ENCODE measurements at places on chromosomes 5 and 9.

DNA sequence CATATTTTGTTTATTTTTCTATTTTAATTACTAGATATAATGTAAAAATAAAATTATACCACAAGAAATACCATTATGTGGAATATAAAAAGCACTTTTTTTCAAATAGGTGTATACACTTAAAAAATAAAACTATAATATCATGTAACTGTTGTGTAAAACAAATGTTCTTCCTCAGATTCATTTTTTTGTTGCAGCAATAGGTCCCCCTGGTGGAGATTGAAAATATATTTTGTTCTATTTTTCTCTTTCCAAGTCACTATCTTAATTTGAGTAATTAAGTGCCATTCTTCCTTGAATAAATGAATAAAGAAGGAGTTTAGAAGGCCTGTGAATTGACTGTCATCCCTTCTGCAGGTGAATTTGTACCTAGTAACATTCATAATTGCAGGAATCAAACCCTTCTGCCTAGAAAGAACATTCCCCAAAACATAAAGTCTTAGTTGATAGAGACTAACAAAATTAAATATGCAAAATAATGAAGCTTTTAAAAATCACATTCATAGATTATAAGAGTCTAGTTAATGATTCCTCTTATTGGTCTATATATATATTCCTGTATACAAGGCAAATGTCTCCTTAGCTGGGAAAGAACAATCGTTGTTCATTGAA lies 23.4 kb downstream of the CETN3 start:
- DNase-seq = peak; percentile 53

GRCh38 chr5:172453206-172453985 lies 929 bp downstream of the SH3PXD2B start:
- peak; percentile 75 for DNase-seq

GRCh38 chr5:128273736-128274135 lies 190.2 kb downstream of the SLC12A2 start:
- DNase-seq = no peak

GRCh38 chr5:177470759-177471536 lies 2.5 kb downstream of the DBN1 start:
- no peak for DNase-seq

GRCh38 chr5:34554641-34555040 lies 101.5 kb upstream of the RAI14 start:
- DNase-seq = no peak

DNA sequence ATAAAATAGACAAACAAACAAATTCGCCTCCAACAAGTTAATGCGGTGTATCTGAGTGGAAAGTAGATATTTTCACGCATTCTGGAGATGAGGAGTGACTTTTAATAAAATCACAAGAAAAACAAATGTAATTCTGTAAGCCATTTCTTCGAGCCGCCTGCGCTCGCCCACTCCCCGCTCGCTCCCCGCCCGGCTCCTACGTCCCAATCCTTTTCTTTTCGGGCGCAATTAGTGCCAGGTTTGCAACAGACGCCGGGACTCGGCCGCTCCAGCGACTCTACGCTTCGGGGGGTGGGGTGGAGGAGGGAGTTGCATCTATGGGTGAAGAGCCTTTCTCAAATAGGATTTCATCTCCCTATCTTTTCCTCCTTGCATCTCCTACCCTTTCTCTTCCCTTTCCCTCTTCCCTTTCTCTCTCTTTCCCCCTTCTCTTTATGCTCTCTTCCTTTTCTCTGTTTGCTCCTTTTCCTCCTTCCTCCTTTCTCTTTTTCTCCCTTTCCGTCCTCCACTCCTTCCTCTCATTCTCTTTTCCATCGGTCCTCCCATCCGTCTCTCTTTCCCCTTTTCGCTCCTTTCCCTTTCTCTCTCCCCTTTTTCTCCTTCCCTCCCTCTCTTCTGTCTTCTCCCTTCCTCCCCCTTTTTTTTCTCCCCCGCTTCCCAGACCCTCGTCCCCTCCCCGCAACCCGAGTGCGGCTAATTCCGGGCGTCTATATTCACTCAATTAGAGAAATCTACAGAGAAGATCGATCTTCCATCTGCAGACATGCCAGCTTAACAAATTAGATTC lies 6.1 kb upstream of the OTP start:
- DNase-seq = no peak

- DNase-seq = no peak
These were observed 1.5 kb downstream of the OMD start for GRCh38 chr9:92422611-92423338.

- DNase-seq = no peak
These were observed 341.5 kb downstream of the TMEM38B start for GRCh38 chr9:106035806-106036205.

- DNase-seq = no peak
These were observed 243.6 kb downstream of the PBX3 start for GRCh38 chr9:125990793-125991220.

DNA sequence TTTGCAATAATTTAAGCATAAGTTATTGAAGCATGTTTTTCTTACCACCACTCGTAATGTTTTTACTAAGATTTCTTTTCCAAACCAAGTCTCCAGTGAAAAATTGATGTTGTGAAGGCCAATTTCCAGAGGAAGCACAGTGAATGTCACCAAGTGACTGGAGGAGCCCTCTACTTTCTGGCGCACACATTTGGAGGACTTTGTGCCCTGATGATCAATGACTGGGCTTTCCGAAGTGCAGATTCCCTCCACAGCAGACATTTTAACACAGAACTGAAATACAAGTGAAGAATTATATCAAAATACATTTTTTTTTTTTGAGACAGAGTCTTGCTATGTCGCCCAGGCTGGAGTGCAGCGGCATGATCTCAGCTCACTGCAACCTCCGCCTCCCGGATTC lies 52.6 kb downstream of the C5 start:
- no peak for DNase-seq

- no peak for DNase-seq
These were observed 6.0 kb downstream of the RPL37 start for GRCh38 chr5:40828690-40829661.

DNA sequence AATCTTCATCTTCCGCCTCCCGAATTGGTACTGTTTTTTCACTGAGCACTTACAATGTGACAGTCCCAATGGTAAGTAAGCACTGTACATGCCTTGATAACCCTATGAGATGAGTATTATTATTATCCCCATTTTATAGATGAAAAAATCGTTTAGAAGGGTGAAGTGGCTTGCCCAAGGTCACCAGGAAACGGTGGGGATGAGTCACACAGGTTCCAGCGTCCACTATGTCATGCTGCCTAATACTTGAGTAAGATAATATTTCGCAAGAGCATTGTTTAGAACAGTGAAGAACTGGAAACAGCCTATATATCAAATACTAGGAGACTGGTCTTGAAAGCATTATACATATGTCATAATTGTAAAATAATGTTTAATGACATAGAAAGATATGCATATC lies 12.9 kb downstream of the HAND1 start:
- DNase-seq = peak; percentile 89

GRCh38 chr5:173029499-173029921 lies 26.6 kb upstream of the CREBRF start:
- no peak for DNase-seq

GRCh38 chr5:94544031-94544650 lies 74.3 kb downstream of the KIAA0825 start:
- peak; percentile 63 for DNase-seq

DNA sequence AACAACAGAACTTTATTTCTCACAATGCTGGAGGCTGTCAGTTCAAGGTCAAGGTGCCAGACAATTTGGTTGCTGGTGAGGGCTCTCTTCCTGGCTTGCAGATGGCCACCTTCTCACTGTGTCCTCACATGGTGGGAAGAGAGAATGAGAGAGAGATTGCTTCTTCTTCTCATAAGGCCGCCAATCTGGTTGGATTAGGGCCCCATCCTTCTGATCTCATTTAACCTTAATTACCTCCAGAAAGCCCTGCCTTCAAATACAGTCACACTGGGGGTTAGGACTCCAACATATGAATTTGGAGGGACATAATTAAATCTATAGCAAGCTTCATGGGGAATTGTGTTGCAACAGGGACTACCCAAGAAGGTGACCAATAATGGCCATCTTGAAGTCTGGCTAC lies 110.2 kb downstream of the LHX2 start:
- no peak for DNase-seq

DNA sequence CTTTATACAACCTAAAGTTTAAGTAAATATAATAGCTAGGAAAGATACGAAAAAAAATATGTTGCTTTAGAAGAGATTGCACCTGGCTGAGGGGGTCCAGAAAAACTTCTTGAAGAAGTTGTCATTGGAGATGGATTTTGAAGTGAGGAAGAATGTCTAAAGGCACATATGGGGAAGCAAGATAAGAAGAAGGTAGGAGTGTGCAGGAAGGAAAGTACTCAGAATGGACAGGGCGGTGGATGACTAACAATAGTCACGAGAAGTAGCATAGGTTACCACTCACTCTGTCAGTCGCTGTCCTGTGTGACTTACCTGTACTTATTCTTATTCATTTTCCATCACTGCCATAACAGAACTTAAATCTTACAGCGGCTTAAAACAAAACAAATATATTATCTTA lies 251.6 kb downstream of the GRIA1 start:
- DNase-seq = no peak

- no peak for DNase-seq
These were observed 65.2 kb downstream of the USP20 start for GRCh38 chr9:129900263-129901027.

DNA sequence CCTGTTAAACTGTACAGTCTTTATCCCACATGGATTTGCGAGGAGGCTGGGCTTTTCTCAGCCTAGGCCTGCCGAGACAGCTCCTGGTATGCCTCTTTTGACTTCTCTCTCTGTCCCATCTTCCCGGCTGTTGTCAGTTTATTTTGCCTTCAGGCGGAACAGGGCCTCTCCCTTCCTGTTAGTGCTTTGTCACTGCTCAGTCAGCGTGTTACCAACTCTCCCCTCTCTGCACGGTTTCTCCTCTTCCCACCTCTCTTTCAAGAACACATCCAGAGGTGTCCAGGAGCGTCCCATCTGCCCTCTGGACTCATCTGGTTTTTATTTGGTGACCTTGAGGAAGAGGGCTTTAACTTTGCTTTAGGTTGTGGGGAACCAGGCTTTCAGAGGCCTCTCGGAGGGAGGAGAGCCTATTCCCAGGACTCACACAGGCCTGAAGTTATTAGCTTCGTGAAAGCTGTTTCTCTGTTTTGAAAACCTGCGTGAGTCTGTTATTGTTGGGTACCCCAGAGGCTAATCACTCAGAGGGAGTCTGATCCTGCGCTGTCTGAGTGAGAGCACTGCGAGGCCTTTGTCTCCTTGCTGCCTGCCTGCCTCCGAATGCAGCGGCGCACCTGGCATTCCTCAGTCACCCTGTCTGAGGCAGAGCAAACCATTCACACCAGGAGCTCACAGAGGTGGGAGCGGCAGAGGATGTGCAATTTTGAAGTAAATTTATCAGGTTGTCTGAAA lies 234.4 kb upstream of the MPDZ start:
- peak; percentile 26 for DNase-seq

- DNase-seq = peak; percentile 83
These were observed 909 bp downstream of the AFF4 start for GRCh38 chr5:132962429-132963021.

DNA sequence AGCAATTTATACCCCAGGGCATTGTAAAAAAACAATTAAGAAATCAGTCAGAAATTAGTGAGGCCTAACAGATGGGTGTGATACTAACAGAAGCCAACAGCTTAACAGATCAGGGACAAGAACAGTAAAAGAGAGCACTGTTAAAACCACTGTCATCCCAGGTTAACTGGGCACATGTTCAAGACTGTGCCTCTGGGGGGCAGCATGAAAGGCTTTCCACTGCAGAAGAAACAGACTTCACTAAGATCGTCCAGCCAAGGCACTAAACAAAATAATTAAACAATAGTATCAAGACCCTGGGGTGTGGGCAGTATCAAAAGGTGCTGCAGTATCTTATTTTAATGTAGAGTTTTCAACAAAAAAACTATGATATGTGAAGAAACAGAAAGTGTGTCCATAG lies 43.5 kb downstream of the FBN2 start:
- DNase-seq = no peak

GRCh38 chr5:103021314-103021713 lies 98.6 kb downstream of the GIN1 start:
- DNase-seq = no peak

- DNase-seq = no peak
These were observed 25.2 kb downstream of the ZNF608 start for GRCh38 chr5:124721229-124721735.

DNA sequence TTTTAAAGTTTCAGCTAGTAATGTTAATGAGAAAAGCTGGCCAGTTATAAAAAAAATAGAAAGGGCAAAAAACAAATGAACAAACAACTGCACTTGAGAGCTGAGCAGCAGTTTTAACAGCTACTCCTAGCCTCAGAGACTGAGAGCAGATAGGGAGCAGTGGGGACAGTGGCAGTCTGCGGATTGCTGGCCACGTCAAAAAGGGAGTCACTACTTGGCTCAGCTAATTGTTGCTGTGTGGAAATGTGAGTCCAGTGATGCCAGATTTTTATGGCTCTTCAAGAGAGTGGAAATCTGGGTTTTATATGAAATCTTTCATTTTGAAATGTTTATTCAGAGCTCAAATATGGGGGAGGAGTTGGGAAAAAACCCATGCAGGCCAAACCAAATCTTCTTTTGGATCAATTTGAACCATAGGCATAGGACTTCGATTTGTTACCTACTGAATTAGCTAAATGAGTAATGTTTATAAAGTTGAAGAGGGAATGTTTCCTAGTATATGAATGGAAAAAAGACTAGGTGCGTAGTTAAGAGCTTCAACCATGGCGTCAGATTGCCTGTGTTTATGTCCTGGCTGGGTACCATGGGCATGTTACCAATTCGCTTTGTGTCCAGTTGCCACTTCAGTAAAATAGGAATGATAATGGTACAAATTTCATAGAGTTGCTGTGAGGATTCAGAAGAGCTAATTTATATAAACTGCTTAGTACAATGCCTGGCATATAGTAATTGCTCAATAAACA lies 102.1 kb downstream of the PAM start:
- DNase-seq = peak; percentile 27

GRCh38 chr5:43037636-43038495 lies 2.3 kb downstream of the ANXA2R start:
- peak; percentile 86 for DNase-seq

DNA sequence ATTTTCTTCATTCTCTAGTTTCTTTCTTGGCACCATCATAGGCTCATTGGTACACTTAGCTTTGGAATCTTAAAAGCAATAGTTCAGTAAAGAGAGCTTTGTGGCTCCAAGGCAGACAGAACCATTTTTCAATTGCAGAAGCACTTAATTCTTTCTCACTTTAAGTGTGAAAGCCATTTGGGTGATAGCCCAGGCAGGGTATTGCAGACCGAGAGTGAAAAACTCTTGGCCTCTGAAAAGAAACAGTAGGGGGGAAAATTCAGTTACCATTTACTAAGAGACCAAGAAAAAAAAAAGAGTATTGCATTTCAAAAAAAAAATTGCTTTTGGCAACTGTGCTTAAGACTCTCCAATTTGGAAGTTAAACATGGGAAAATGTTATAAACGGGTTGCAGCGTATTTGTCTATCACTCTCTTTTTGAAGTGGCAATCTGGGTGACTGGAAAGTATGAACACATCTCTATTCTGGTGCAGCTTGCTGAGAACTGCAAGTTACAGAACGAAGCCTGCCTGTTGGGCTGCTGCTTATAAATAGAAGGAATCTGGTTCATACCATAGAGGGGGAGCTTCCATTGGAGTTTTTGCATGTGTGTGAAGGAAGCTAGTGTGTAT lies 170.5 kb downstream of the TLE4 start:
- DNase-seq = no peak

- DNase-seq = no peak
These were observed 128.8 kb upstream of the GPR151 start for GRCh38 chr5:146644831-146645230.

- peak; percentile 69 for DNase-seq
These were observed 232.1 kb upstream of the PIK3R1 start for GRCh38 chr5:67983251-67984110.

Measured in fibroblast of pulmonary artery (primary cell).